HepG2 (cell line): ENCODE measurements at places on chromosomes 3 and 15. TPM values are rescaled to one million over a fixed set of nuclear protein-coding genes. Genes with fewer than 3 reads are reported as not detected.

Gene CCDC14
- 21.1 and 48.7 TPM in 2 replicates for total RNA-seq

- peaks cover 35% of the 10 kb centered on the region for H3K4me1 ChIP-seq
- no peaks in the 10 kb centered on the region for H3K36me3 ChIP-seq
- H3K27ac ChIP-seq = no peak overlapping the region
- no peaks in the 10 kb centered on the region for H3K27me3 ChIP-seq
- no peak for DNase-seq
Observed at GRCh38 chr3:170502297-170502696, 83.6 kb downstream of the SLC7A14 start.

DNA sequence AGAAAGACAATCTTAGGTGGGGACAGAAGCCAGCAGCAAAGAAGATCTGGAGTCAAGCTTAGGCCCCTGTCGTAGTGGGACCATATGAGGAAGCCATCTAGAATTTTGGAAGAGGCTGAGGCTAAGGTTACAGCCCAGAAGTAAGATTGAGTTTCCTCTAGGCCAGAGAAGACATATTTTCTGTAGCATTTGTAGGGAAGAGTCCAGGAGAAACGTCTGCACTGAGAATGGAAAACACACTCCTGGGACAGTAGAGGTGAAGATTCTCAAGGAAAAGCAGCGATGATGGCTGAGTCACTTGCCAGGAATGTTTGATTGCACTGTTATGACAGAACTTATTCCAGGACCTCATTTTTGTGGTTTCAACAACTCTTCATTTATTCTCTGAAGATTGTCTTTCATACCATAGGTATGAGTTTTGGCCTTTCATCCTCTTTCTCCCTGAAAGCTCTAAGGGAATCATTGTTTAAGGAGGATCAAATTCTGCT is 107.2 kb downstream of the GTPBP8 start:
- peaks cover 13% of the 10 kb centered on the region for H3K4me1 ChIP-seq
- no peak overlapping the region for H3K4me3 ChIP-seq
- H3K36me3 ChIP-seq = no peaks in the 10 kb centered on the region
- peak; percentile 56 for DNase-seq
- no peaks in the 10 kb centered on the region for H3K27me3 ChIP-seq

DNA sequence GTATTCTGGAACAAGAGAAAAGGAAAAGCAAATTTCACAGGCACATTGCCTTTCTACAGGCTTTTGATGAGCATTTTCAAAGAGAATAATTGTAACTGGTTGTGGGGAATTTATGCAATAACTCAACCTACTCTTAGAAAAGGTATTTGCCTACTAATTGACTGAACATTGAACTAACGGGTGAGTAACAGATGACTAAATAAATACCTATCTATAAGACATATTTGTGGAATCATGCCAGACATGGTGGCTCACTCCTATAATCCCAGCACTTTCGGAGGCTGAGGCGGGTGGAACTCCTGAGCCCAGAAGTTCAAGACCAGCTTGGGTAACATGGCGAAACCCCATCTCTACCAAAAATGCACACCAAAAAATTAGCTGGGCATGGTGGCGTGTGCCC is 367.7 kb downstream of the CGGBP1 start:
- H3K27ac ChIP-seq = no peak overlapping the region
- H3K4me1 ChIP-seq = no peaks in the 10 kb centered on the region
- no peak overlapping the region for H3K4me3 ChIP-seq
- DNase-seq = no peak
- no peaks in the 10 kb centered on the region for H3K27me3 ChIP-seq
- H3K36me3 ChIP-seq = no peaks in the 10 kb centered on the region

DNA sequence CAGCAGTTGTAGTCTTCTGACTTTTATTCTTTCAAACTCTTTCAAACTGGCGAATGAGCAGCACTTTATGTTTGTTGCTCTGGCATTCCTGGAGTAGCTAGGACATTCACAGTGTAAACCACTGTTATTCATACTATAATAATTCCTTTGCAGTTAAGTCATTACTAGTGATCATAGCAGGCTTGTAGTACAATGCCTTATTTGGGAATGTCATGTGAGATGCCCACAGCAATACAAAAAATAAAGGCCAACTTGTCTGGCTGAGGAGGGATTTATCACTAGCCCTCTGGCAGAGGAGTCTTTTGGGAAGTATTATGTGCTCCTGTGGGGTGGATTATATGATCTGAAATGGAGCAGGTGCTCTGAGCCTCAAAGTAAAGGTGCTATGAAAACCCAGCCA is 197.2 kb downstream of the VGLL3 start:
- H3K36me3 ChIP-seq = no peaks in the 10 kb centered on the region
- no peaks in the 10 kb centered on the region for H3K27me3 ChIP-seq
- no peak overlapping the region for H3K4me3 ChIP-seq
- H3K27ac ChIP-seq = no peak overlapping the region
- peak; percentile 3 for DNase-seq

- no peak overlapping the region for H3K4me3 ChIP-seq
- no peaks in the 10 kb centered on the region for H3K36me3 ChIP-seq
- DNase-seq = no peak
- no peak overlapping the region for H3K27ac ChIP-seq
- no peaks in the 10 kb centered on the region for H3K27me3 ChIP-seq
Observed at GRCh38 chr3:112307557-112307956, 13.5 kb upstream of the SLC9C1 start.

GRCh38 chr3:197793247-197793646 is 2.2 kb downstream of the LRCH3 start:
- no peak overlapping the region for H3K4me3 ChIP-seq
- H3K36me3 ChIP-seq = no peaks in the 10 kb centered on the region
- H3K27ac ChIP-seq = no peak overlapping the region
- no peaks in the 10 kb centered on the region; the same call in 2 of the 3 replicates for H3K27me3 ChIP-seq

DNA sequence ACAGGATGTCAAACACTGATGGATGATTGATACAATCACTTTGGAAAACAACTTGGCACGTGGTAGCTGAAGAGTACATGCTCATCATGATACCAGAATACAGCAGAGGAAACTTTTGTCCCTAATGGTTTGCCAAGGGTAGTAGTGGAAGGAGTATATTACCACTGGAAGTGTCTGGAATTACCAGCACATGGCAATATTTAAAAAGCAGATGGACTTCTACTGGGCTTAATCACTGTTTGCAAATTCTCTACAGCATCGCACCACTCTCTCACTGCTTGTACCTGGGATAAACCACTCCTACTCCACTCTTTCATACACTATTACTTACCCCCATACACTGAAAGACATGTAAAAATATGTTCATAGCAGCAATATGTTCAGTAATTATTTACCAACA is 19.6 kb upstream of the GP5 start:
- DNase-seq = no peak
- no peak overlapping the region for H3K27ac ChIP-seq
- peaks cover 5% of the 10 kb centered on the region for H3K36me3 ChIP-seq
- H3K4me3 ChIP-seq = no peak overlapping the region
- H3K27me3 ChIP-seq = no peaks in the 10 kb centered on the region

GRCh38 chr15:63369781-63370180 is 11.9 kb downstream of the CA12 start:
- no peak overlapping the region for H3K27ac ChIP-seq
- no peak overlapping the region for H3K4me3 ChIP-seq
- 0 out of 2 replicates have a peak, but pooled peaks cover 4% of the 10 kb centered on the region for H3K4me1 ChIP-seq
- H3K27me3 ChIP-seq = peaks cover 2% of the 10 kb centered on the region
- DNase-seq = no peak
- H3K36me3 ChIP-seq = no peaks in the 10 kb centered on the region

DNA sequence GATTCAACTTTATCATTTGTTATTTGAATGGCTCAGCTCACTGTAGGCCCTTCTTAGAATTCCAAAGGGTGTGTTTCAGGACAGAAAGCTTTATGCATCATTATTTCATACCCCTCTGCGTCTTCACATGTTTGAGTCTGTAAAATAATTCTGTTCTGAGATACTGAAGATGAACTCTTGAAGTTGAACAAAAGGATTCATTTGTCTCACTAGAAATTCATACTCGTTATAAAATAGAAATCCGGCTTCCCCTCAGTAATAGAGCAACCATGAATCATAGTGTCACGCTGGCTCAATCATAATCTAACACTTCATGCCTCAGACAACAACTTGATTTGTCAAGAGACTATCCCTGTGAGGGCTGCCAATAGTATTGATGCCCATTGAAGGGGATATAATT is 1015.4 kb upstream of the SEMA6D start:
- DNase-seq = no peak
- H3K36me3 ChIP-seq = no peaks in the 10 kb centered on the region

Gene HTR3E
- not detected in 2 replicates for total RNA-seq

GRCh38 chr3:133937756-133938601 is 42.3 kb upstream of the RAB6B start:
- no peak overlapping the region for H3K27ac ChIP-seq
- no peak for DNase-seq
- H3K4me1 ChIP-seq = no peaks in the 10 kb centered on the region

Gene OXNAD1
- 18.8 and 25.2 TPM in 2 replicates for total RNA-seq

DNA sequence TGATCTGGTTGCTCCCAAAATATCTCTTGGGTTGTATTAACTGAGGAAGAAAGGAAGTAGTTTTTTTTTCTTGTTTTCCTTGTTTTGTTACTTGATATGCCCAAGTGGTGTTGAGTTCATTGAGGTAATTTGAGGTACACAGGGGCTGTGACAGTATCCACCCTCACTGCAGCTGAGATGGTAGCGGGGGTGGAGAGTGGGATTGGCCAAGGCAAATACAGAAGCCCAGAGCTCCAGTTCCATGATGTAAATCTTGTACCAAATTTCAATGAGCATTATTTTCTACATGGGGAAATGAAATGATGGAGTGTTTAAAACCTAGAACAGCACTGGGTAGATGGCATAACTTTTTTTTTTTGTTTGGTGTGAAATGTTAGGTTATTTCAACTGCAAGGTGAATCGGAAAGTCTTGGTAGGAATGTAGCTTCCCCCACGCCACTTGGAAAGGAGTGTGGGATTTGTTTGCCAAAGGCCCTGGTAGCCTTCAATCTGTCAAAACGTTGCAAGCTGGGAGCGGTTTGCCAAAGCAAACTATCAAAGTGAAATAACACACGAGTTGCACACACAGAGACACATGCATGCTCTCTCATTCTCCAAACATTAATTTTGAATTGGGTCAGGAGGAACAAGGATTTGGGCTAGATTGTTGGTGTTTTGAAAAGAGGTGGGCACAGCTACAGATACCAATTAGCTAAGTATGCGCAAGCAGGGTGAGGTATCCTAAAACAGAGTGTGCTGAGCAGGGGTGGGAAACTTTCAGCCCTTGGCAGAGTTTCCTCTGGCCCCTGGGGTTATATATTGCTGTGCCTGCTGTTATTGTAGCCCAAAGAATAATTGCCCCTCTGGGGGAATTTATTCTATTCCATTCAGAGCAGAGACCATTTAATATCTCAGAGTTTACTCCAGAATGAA is 34.6 kb downstream of the THSD4 start:
- H3K4me1 ChIP-seq = no peaks in the 10 kb centered on the region
- no peak overlapping the region for H3K4me3 ChIP-seq
- H3K27me3 ChIP-seq = peaks cover 8% of the 10 kb centered on the region; the same call in 1 of the 3 replicates
- DNase-seq = no peak

DNA sequence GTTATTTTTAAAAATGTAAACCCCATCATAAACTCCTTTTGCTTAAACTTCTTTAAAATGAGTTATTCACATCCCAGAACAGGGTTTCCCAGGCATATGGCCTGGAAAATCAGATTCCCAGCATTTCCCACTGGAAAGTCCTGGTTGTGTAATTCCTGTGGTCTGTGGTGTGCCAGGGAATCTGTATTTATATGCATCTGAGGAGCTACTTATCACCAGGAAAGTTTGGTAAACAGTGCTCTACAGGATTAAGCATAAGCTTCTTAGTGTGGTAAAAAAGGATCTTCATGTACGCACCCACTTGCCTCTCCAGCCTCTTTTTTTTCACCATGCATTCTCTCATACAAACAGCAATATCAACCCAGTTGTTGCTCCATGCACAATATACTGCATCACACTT is 28.2 kb downstream of the MEIS2 start:
- DNase-seq = no peak
- peaks cover 1% of the 10 kb centered on the region; the same call in 1 of the 2 replicates for H3K36me3 ChIP-seq
- H3K4me1 ChIP-seq = 0 out of 2 replicates have a peak, but pooled peaks cover 8% of the 10 kb centered on the region
- no peak overlapping the region for H3K4me3 ChIP-seq
- no peaks in the 10 kb centered on the region for H3K27me3 ChIP-seq

- 0 out of 2 replicates have a peak, but pooled peaks cover 2% of the 10 kb centered on the region for H3K36me3 ChIP-seq
- no peak for DNase-seq
- peaks cover 75% of the 10 kb centered on the region for H3K4me1 ChIP-seq
- H3K27me3 ChIP-seq = no peaks in the 10 kb centered on the region
Observed at GRCh38 chr3:31978553-31978952, 2.5 kb downstream of the OSBPL10 start.

GRCh38 chr3:52798376-52798977 is 3.9 kb downstream of the ITIH3 start:
- no peak overlapping the region for H3K4me3 ChIP-seq
- no peaks in the 10 kb centered on the region for H3K27me3 ChIP-seq
- peaks cover 56% of the 10 kb centered on the region for H3K4me1 ChIP-seq
- H3K36me3 ChIP-seq = peaks cover 28% of the 10 kb centered on the region
- no peak overlapping the region for H3K27ac ChIP-seq

Gene IP6K2
- 65.5 and 85.5 TPM in 2 replicates for total RNA-seq

DNA sequence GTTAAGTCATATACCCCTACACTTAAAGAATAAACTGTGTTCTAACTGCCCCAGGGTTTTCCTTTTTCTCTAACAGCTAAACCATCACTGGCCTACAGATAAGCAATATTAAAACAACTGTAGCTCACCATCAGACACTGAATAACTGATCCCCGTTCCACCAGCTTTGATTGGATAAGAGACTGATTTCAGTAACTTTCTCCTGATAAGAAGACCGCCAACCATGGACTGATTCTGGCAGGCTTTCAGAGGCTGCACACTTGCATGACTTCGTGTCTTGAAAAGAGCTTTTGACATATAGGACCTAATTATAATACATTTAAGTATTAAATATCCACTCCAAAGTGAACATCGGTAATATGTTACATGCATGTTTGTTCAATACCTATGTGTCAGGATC is 15.3 kb upstream of the CEP97 start:
- no peaks in the 10 kb centered on the region for H3K36me3 ChIP-seq
- H3K27ac ChIP-seq = no peak overlapping the region
- H3K4me3 ChIP-seq = no peak overlapping the region
- no peaks in the 10 kb centered on the region for H3K27me3 ChIP-seq

GRCh38 chr15:28191832-28192231 is 92.7 kb upstream of the OCA2 start:
- H3K4me3 ChIP-seq = no peak overlapping the region
- DNase-seq = no peak
- no peaks in the 10 kb centered on the region for H3K27me3 ChIP-seq
- no peak overlapping the region for H3K27ac ChIP-seq
- H3K4me1 ChIP-seq = no peaks in the 10 kb centered on the region
